ENCODE measurements at places on chromosomes 3 and 15.

DNA sequence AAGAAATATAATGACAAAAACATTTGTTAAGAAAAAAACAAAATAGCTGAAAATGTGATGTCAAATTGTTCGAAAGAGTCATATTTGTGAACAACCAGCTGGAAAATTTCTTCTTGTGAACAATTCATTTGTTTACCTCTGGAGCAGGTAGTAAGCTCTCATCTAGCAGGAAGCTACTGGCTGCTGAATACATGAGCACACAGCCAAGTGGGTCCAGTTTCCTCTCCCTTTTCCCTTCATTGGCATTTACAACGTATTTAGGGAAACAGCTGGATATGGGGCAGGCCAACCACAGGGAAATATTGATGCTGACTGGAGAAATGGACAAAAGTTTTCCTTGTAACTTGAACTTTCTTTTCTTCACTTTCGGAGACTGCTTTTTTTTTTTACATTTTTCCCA is 1354.7 kb upstream of the EPHA6 start:
- DNase-seq, result no peak

GRCh38 chr3:23926736-23927135 is 9.8 kb downstream of the RPL15 start:
- no peak for DNase-seq

GRCh38 chr3:124385996-124386395 is 344.3 kb upstream of the UMPS start:
- DNase-seq, result no peak

DNA sequence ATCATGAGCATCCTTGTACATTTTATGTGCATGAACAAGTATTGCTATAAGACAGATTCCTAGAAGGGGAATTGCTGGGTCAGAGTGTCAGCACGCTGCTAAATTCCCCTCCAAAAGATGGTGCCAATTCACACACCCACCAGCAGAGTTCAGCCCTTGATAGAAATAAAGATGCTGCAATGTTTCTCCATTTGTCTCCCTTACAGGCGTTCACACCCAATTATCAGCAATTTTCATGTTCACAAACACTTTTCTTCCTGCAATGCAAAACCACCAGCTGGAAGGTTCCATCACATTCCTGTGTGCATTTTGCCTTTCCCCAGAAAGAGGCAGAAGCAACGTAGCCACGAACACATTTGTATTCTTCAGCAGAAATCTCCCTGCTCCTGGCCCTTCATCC is 3.3 kb upstream of the TAMM41 start:
- DNase-seq, result no peak

GRCh38 chr15:88243895-88244787 is 12.4 kb downstream of the NTRK3 start:
- no peak for DNase-seq

Data from cortex of kidney (tissue), 1 donor.